ENCODE measurements at places on chromosomes 4 and X.
A peak's percentile ranks its signal among the peaks of the same experiment; 100 is the strongest.

GRCh38 chr4:1669850-1670249 lies 14.3 kb downstream of the FAM53A start:
- no peak for DNase-seq

GRCh38 chr4:183264614-183265013 lies 55.5 kb downstream of the CLDN22 start:
- no peak for DNase-seq

DNA sequence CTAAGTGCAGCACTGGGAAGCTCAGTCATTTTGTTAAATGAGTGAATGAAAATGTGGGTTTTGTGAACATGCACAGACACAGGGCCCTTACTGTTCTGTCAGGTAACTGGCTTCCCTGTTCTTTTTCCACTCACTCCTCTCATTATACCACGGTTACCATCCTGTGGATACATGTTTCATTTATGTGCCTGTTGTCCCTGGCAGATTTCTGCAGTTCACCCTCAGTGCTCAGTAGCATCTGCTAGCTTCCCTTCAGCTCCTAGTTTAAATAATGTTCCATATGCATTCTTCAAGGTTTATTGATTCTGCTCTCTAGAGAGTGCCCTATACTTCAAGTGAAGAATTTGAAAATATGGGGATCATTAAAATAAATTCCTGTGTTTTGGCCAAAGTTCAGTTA lies 1634.3 kb upstream of the ADGRL3 start:
- DNase-seq, result no peak

DNA sequence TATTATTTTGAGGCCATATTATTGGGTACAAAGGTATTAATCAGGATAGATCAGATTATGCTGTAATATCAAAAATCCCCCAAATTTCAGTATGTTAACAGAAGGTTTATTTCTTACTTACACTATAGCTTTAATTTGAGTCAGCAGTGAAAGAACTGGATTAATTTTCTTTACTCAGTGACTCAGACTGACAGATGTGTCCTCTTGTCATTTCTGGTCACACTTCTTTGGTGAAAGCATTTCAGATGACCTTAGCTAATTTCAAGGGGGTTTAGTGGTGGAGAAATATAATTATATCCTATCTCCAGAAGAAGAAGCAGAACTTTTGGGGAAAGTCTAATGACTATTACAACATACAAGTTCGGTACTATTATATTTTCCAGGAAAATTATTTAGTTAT lies 12.4 kb downstream of the DDIT4L start:
- no peak for DNase-seq

GRCh38 chrX:771536-771935 lies 140.9 kb downstream of the SHOX start:
- no peak for DNase-seq

- no peak for DNase-seq
Measured at GRCh38 chrX:72306085-72306801, 529 bp upstream of the CITED1 start.

DNA sequence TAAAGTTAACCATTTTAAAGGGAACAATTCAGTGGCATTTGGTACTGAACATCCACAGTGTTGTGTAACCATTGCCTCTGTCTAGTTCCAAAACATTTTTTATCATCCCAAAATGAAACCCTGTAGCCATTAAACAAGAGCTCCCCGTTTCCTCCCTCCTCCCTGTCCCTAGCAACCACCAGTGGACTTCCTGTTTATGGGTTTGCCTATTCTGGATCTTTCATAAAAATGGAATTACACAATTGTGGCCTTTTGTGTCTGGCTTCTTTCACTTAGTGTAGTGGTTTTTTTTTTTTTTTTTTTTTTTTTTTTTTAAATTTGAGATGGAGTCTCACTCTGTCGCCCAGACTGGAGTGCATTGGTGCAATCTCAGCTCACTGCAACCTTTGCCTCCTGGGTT lies 11.6 kb downstream of the RBMX2 start:
- peak; percentile 83 for DNase-seq

DNA sequence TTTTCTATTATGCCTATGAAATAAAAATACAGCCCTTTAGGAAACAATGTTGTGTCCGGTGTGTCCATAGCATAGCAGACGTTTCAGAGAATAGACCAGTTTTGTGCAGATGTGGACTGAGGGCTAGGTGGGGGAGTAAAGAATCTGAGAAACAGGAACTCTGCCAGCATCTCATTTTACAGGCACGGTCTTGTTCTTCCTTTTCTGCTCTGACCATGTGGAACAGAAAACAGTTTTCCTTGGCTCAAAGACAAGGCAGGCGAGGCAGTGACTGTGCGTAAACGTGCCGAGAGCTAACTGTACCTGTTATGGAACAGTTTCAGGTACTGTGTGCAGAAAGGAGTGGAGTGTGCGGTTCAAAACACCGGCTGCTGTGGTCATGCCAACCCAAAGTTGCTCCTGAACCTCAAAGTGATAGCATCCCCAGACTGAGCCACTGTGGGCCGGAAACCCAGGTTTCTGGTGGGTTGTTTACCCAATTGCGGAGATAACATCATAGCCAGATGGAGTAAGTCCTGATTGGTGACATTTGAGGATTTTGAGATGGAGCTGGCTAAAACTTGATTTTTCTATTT lies 20.2 kb downstream of the CNGA2 start:
- DNase-seq, result no peak

DNA sequence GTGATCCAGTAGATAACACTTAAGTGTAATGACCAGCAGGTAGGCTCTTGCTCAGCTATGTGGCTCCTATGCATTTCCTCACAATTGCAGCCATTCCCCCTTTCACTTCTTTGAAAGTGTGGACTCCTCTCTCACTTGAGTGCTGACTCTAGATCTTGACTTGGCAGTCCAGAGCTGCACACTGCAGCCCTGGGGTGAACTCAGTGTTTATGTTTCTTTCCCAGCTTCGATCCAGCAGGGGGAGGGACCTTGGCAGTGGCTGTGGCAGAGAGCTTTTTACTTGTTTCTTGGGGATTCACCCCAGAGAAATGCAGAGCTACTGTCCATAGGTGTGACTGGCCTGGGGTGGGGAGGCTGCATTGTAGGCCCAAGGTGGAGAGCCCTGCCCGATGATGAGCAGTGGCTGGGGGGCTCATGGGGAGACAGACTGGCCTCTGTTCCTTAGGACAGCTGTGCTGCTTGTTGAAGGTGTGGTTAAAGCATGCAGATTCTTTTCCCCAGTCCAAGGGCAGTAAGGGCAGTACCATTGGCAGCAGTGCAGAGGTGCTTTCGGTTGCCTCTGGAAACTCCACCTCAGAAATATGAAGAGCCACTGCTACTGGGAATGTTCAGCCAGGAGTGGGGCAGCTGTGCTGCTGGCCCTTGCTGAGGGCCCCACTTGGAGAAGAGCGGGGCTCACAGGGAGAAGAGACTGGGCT lies 134.7 kb downstream of the SH3BGRL start:
- DNase-seq, result no peak

GRCh38 chrX:119090627-119091026 lies 17.8 kb downstream of the CT47C1 start:
- no peak for DNase-seq

DNA sequence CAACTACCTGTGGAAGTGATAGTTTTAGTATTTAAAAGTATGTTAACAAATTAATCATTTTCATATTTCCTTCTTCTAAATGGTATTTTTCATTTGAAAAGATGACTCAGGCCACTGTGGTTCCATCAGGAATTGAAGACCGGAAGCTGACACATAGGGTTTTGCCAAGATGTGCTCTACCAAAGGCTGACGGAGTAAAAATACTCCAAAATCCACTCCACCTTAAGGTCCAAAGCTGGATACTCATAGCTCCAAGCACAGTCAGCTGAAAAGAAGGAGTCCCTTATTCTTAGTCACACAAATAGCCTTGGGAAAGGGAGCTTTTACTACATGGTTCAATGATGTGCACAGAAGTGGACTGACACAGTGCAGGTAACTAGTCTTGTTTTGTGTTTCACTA lies 472.0 kb downstream of the ARAP2 start:
- DNase-seq, result no peak

- no peak for DNase-seq
Measured at GRCh38 chr4:106049490-106049889, 154.2 kb downstream of the NPNT start.

- DNase-seq, result no peak
Measured at GRCh38 chr4:39718366-39719323, 20.7 kb downstream of the UBE2K start.

DNA sequence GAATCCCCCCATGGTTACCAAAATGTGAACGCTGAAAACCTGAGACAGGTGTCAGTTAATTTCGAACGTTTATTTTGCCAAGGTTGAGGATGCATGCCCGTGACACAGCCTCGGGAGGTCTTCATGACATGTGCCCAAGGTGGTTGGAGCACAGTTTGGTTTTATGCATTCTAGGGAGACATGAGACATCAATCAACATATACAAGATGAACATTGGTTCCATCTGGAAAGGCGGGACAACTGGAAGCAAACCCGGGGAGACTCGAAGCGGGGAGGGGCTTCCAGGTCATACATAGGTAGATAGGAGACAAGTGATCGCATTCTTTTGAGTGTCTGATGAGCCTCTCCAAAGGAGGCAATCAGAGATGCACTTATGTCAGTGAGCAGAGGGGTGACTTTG lies 11.0 kb upstream of the SH3BP2 start:
- DNase-seq, result no peak

DNA sequence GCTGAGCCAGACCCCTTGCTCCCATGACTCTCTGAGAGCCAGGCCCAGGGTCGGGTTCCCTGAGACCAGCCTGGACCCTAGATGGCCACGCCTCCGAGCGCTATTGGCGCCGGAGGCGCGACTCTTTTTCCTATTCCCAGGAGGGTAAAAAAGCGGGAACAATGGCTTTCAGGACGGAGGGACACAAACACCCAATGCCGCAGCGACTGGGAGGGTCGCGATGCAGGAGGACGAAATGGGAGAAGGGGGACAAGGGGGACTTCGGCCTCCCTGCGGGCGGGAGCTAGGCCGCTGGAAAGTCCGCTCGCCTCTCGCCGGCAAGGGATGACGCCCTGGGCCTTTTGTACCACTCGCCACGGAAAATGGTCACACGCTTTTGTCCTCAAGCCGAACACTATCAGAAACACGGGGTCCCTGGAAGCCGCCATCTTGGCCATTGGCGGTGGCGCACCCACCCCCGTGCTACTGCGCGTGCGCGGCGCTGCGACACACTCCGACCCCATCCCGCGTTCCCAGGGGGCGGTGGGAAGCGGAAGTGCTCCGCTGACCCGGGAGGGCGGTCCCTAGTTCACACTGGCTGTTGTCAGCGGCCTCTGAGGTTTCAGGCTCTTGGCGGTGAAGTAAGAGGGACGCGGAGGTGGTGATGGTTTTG lies 98.4 kb downstream of the ZNF674 start:
- DNase-seq, result peak; percentile 82

All from inflammatory macrophage treated with lipopolysaccharide for 1 hour (primary cell).